Retinal pigment epithelial cell (primary cell): ENCODE measurements at places on chromosomes 3 and 15.

- DNase-seq, result no peak
Measured at GRCh38 chr15:59904450-59905135, 99.5 kb upstream of the FOXB1 start.

DNA sequence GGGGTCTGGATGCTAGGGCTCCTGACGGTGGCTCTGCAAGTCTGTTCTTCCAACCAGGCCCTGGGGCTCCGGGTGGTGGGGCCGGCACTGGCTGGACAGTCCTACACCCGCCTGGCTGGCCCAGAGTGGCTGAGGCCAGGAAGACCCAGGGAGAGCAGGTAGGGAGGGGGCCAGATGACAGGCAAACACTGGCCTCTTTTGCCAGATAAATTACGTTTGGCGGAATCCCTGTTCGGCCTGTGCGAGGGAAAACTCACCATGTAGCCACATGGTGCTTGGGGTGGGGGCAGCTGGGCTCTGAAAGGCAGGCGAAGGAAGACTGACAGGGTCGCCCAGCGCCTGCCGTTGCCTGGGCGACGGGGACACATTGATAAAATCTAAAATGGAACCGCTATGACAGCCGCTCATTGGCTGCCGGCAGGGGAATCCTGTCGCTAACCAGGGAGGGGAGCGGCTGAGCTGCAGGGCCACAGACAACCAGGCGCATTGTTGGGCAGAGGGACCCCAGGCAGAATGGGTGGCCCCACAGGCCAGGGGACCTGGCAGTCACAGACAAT lies 30.4 kb downstream of the IQSEC1 start:
- no peak for DNase-seq

- DNase-seq, result no peak
Measured at GRCh38 chr3:43784640-43785011, 93.9 kb downstream of the ABHD5 start.

DNA sequence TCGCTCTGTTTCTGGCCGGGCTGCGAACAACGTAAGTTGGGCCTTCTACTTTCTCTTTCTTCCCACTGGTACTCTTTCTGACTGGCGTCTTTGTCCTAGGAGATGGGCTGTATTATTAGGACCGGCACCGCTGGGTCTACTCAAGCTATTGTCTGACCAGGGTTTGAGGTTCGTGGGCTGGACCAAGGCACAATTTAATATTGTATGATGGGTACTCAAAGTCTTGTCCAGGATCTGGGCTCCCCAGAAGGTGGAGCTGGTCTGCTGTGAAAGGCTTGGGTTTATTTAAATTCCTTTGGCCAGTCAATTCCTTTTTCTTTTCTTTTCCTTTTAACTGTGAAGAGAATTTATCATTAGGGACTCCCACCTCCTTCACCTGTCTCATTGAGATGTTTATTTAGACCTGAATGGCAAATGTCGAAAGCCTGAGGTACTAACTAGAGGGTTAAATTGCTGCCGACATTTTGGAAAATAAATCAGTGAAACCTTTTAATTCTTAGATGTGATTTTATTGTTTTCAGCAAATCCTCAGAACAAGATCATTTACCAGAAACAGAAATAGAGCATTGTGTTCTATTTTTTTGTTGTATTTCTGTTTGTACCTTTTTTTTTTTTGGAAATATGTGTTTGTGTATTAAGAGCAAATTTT lies 410 bp downstream of the LRRC49 start:
- DNase-seq, result no peak

- DNase-seq, result no peak
Measured at GRCh38 chr3:160980740-160981139, 124.4 kb downstream of the B3GALNT1 start.

DNA sequence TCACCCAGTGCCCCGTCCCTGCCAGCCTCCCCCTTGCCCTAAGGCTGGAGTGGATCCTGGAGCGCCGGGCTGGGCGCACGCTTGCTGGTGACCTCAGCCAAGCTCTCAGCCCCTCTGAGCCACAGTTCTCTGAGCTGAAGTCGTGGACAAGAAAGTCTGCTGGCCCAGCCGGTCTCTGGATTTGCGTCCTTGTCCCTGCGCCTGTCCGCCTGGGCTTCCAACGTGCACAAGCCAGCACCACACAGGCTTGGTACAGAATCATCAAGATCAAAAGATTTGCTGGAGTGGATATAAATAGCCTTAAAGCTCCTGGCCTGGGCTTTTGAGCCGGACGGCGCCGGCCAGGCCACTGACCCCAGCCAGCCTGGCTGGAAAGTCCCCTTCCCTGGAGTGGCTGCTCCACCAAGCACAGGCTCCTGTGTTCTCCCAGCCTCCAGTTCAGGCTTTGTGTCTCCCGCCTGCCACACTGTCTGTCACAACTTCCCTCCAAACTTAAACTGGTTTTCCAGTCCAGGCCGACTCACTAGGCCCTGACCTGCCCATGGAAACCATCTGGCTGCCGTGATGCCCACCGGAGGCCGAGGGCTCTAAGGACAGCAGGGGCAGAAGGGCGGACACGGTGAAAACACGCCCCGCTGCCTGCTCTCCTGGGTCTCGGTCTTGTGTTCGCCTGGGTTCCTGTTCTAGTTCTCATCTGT lies 156.2 kb downstream of the NUP210 start:
- DNase-seq, result peak; percentile 29

- DNase-seq, result peak; percentile 27
Measured at GRCh38 chr3:87076946-87077345, 86.0 kb upstream of the VGLL3 start.

DNA sequence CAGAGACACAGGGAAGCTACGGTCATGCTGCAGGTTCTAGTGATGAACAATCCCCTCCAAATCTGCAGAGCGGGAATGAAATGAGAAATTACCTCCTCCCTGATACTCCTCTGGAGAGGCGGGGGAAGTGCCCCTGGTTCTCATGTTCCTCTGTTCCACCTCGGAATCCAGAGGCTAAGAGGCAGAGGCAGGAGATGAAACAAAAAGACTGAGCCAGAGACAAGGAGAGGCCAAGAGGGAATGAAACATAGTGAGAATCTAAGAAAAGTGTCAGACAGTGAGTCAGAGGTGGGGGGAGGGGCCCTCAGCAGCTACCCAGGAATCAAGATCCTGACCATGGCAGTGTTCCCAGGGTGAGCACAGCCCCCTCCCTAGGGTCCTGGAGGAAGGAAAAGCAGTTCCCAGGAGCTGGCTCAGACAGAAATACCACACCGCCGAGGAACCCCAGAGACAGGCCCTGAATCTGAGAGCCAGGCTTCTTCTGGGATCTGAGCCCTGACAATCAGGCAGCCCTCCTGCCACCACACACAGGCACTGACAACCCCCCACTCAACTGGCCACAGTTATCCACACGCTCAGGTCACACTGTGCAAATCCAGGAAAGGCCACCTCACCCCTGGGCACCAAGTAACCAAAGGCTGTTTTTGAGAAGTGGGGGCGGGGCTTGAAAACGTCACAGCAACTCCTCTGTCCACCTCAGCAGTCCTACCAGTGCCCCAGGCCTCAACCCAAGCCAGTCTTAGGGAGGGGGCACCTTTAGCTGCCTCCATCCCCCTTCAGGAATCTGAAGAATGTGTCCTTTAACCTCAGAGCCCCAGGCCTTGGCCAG lies 2.4 kb downstream of the CSRNP1 start:
- DNase-seq, result peak; percentile 95

DNA sequence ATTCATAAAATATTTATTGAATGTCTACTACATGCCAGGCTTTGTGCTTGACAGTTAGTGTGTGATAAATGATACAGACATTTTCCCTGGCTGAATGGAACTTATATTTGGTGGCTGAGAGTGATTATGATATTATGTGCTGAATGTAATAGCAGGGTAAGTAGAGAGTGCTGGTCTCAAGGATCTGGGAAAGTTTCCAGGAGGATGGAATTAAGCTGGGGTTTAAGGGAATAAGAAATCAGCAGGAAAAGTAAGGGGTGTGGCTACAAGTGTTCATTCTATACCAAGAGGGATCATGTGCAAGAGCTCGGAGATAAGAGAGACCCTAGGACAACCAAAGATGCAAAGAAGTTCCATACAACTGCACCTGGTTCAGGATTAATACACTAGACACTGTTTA lies 500.1 kb upstream of the CFAP20DC start:
- DNase-seq, result peak; percentile 86

DNA sequence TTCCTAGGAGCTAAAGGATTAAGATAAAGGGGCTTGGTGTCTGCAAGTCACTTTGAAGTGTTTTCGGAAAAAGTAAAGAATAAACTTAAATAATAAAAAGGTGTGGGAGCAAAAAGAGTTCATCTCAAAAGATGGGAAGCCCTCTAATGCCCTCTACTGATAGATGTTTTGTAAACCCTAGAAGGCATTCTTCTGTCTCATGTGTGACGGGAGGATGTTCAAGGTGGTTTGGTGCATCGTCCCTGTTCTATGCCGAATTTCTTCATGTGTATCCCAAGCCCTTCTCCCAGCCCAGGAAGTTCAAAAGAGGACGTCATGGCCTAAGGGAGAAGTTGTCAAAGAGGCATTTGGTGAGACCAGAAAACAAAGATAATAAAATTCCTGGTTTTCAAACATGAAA lies 37.2 kb downstream of the CCK start:
- DNase-seq, result no peak

DNA sequence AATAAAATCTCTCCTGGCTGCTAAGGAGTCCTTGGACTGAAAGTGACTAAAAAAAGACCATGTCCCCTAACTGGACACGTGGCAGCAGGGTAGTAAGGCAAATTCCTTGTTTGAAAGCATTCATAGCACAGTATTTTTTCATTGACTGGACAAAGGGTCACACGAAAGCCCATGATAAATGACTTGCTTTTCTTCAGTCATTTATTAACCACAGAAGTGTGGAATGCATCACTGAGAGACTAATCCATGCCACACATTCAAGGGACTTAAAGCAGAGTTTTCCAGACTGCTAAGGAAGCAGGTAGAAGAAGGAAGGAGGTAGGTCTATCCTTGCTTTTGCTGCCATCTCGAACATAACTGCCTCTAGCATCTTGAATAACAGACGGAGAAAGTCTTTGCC lies 31.2 kb downstream of the CASR start:
- no peak for DNase-seq

- peak; percentile 97 for DNase-seq
Measured at GRCh38 chr3:107216711-107217110, 160.5 kb upstream of the CCDC54 start.

GRCh38 chr15:98443526-98443925 lies 204.8 kb upstream of the IGF1R start:
- no peak for DNase-seq

DNA sequence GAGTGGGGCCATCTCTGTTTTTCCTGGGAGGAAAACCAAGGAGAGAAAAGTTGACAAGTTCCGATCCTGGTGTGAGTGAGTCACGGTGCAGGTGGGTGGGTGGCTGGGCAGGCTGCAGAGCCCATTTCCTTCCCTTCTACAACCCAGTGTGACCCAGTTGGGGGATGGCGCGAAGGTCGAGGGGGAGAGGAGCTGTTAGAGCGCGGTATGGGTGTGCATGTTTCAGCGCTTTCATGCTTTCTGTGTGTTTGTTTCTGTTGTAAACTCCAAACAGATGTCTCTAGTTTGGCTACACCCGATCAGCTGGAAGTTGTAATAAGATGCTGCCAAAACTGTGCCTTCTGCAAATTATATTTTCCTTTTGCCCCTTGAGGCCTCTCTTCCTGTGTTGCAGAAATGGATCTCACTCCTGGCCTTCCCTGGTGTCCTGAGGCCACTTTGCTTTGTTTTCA lies 3.8 kb downstream of the FAM43A start:
- DNase-seq, result no peak

DNA sequence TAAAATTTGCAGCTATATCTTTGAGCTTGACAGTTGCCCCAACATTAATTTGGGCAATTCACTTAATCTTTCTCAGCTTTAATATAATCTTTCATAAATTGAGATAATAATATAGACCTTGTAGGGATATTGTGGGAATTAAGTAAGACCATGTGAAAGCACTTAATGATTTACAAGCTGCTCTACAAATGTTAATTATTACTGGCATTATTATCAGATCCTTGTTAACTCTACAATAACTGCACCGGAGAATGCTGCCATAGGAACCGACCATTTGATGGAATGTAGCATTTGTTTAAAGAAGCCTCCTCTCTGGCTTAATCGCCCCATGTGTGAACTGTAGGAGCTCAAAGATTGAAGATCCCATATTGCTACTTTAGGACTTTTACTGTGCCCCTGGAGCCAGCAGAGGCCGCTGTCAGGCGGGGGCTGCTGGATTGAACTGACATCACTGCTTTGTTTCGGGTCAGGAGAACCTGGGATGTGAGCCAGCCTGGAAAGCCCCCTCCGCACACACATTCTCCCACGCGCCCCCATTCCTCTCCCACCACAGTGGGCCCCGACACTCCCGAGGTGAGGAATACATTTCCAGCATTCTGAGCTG lies 154.2 kb upstream of the TNIK start:
- peak; percentile 11 for DNase-seq

GRCh38 chr3:69235882-69236281 lies 113.5 kb upstream of the LMOD3 start:
- DNase-seq, result no peak

GRCh38 chr15:47179988-47180387 lies 537.3 kb upstream of the SEMA6D start:
- no peak for DNase-seq

- DNase-seq, result no peak
Measured at GRCh38 chr3:134473868-134474546, 11.8 kb downstream of the ANAPC13 start.

DNA sequence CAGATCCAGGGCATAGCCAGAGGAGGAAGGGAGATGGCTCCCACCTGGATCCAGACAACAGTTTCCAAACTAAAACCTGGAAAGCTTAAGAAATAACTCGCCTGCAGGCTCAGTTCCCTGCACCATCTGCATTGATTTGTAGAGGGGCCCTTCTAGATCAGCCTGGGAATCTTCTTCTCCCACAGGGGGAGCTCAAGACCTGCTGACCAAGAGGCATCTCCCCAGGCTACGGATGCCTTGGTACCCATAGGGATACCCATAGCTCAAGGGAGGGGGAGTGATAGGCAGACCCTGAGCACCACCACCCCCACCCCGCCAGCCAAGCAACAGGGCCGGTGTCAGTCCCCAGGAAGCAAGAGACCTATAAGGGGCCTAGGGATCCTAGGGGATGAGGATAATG lies 28.0 kb upstream of the DCLK3 start:
- peak; percentile 0 for DNase-seq

GRCh38 chr3:38950581-38950980 lies 101.2 kb downstream of the SCN11A start:
- no peak for DNase-seq

DNA sequence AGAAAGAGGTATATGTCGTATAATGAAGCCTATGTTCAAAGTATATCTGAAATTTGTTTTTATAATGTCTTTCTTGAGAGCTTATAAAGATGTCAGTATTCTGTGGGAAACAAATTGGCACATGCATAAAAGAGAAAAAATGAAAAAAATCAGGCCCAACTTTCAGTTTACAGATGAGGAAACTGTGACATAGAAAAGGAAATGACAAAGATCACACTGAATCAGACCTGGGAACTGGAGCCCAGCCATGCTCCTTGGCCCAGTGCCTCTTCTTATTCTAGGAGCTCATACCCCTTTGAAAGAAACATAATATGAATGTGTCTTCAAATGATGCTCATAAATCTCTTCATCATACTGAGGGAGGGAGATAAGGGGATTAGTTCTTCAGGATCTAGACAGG lies 48.4 kb downstream of the TMEM44 start:
- no peak for DNase-seq

- DNase-seq, result no peak
Measured at GRCh38 chr3:79639855-79640254, 127.9 kb downstream of the ROBO1 start.
